Aorta (tissue), 5 donors: ENCODE measurements at places on chromosomes 1 and 21. TPM values are rescaled to one million over a fixed set of nuclear protein-coding genes. Genes with fewer than 3 reads are reported as not detected.

The RBP7 gene
- polyA plus RNA-seq = 35.1 TPM

The OR2L8 gene
- polyA plus RNA-seq = not detected

GRCh38 chr1:204338997-204339396 lies 20.7 kb downstream of the PLEKHA6 start:
- no peak for DNase-seq

DNA sequence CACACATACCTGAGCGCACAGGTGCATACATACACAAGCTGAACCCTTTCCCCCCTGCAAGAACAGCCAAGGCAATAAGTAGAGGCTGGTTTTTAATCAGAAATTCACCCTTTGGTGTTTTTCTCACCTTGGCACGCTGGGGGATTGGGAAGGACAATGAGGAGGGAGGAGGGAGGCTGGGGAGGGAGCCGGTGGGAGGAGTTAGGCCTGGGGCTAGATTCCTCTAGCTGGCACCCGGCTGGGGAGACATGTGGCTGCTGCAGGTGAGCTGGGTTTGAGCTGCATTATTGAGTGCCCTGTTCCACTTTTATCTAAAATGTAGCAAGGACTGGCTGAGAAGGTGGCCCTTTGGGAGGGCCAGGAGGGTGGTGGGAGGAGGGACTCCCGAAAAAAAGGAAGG lies 97.8 kb upstream of the CSF3R start:
- peak; percentile 40 for DNase-seq

The ESRRG gene
- not detected for polyA plus RNA-seq

GRCh38 chr1:12251442-12251841 lies 21.6 kb downstream of the VPS13D start:
- no peak for DNase-seq

GRCh38 chr1:2637442-2638145 lies 4.8 kb upstream of the MMEL1 start:
- no peak for DNase-seq

DNA sequence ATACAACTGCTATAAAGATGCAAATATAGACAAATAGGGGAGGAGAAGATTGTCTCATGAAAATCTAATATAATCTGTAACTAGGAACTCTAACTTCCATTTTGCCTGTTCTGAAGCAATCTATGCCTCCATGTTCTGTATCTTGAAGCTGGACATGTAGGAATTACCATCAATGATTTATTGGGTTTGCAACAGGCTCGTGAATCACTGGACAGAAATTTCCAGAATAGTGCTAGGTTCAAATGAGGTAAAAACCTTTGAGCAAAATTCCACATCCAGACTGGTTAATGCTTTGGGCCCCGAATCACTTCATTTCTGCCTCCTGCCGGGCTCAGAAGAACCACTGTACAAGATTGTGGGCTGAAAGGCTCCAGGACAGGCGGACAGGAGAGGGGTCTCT lies 110.7 kb upstream of the CTTNBP2NL start:
- no peak for DNase-seq

- peak; percentile 10 for DNase-seq
Observed at GRCh38 chr1:205245096-205245495, 17.4 kb downstream of the TMCC2 start.

DNA sequence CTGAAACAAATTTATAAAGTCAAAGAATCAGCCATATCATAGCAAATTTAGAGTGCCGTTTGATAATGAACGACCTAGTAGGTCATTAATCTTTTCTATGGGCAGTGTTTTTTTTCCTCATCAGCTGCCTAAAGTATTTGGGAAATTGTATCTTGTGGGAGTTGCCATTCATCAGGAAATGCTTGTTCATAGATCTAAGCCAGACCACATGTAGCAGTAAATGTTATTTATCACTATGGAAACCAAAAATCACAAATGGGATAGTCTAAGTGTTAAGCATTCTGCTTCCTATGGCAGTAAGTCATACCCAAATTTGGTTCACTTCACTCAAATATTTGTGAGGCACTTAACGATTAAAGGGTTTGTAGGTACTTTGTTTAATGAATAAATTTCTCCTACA lies 52.9 kb downstream of the LRRC8D start:
- DNase-seq = no peak

DNA sequence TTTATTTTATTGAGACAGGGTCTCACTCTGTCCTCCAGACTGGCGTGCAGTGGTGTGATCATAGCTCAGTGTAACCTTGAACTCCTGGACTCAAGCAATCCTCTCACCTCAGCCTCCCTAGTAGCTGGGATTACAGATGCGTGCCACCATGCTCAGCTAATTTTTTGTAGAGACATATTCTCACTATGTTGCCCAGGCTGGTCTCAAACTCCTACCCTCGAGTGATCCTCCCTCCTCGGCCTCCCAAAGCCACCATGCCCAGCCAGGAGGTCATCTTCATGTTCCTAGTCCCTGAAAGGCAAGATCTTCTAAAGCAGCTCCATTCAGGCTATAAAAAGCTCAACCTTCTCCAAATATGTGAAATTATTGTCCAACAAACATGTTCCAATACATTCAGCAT lies 53.9 kb downstream of the TOR1AIP2 start:
- no peak for DNase-seq

DNA sequence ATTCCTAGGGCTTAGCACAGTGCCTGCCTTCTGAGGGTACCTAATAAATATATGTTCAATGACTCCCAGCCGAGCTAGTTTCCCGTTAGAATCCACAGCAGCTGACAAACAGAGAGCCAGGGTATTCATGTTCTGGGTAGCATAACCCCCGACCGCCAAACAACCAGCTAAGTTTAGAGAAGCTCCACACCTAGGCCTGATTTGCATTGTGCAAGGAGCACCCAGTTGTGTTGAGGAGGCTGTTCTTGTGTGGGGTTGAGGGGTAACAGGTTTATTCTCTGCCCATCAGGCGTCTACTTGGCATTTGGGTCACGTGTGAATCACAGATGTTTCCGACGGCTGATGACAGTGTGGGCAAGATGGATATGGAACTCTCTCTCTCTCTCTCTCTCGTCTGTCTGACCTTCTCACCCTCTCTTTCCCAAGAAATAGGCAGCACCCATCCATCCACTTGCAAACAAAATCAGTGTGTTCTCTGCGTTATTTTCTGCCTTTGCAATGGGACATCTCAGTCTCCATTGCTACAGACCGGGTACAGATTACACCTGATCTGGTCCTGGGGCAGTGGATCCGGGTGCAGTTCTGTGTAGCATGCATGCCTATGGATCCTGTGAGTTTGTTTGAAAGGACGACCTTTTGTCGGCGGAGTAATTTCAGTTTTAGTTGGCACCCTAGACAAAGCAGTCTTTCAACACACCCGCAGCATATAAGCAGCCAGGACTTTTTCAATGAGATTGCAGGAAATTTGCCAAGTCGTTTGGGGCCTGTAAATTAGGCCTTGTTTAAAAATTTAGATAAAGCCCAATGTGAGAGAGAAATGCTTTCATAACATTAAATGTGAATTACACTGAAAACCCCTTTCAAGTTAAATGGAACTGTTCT lies 29.4 kb downstream of the KAZN start:
- no peak for DNase-seq

DNA sequence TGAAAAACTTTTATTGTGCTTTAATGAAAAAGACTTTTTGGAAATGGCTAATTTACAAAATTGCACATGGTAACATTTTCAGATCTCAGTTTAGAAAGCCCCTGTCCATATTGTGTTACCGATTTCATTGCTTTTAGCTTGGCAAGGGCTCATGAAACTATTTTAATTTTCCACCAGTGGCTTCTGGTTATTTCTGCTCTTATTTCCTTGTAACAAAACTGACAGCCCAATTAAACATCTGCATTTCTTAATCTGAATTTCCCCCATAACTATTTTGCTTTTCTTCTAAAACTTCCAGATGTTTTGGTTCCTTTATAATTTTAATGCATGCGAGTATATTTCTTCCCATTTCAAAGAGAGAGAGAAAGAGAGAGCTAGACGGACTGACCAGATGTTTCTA lies 264.8 kb downstream of the PTPRC start:
- no peak for DNase-seq

The DMBX1 gene
- not detected for polyA plus RNA-seq

DNA sequence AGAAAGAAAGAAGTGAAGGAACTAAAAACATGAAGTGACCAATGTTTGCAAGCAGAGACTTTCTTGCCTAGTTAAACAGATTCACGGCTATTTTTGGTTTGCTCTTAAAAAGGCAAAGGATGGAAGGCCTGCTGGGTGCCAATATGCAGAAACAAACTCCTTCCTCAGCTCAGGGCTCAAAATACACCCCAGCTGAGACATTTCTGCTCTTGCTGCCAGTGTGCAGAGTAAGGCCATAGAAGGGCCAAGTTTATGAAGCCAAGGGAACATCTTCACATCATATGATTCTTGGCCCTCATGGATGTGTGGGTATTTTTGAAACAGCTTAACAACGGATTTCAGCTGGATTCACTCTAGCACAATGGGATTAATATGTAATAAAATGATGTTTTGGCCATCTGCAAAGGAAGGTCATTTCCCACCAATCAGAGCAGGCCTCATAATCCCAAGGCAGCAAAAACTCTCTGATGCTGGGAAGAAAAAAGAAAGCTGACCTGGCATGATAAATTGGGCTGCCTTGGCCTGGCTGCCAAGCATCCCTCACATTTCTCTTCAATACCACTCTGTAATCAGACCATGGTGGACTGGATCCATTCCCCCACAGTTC lies 70.7 kb downstream of the CAPZB start:
- peak; percentile 61 for DNase-seq

The ZYG11A gene
- polyA plus RNA-seq = 0.13 TPM

The ABCA4 gene
- polyA plus RNA-seq = 0.25 TPM

- DNase-seq = no peak
Observed at GRCh38 chr21:41080485-41081121, 87.4 kb upstream of the BACE2 start.

DNA sequence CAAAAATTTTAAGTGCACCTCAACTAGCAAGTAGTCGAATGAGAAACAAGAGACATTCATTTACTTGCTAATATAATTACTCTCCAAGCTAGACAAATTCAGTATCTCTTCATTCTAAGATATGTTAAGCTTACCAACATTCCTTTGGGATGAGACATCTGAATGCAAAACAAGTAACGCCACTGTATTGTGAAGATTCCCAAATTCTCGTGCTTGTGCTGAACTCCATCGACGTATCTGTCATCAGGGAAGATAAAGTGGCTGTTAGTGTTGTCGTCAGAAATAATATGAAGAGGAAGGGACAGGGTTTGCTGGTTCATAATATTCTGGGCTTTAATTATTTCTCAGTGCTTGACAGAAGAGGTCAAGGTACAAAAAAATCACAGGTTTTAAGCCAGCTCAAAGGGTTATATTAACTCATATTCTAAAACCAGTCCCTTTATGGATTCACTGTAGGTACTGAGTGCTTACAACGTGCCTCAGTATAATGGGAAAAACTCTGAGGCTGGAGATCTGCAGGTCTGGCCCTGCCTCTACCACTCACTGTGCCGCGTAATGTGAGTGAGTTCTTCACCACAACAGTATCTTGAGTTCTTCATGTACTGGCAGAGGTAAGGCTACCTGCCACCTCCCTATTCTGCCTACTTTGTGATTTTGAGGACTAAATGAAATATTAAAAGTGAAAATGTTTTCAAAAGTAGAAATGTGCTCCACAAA lies 42.0 kb downstream of the PCSK9 start:
- DNase-seq = no peak

- no peak for DNase-seq
Observed at GRCh38 chr1:233448109-233448689, 120.7 kb downstream of the MAP3K21 start.

- no peak for DNase-seq
Observed at GRCh38 chr1:33848205-33848937, 15.5 kb upstream of the HMGB4 start.

The OR10Z1 gene
- polyA plus RNA-seq = not detected

- no peak for DNase-seq
Observed at GRCh38 chr1:184389446-184389845, 2.6 kb downstream of the C1orf21 start.

DNA sequence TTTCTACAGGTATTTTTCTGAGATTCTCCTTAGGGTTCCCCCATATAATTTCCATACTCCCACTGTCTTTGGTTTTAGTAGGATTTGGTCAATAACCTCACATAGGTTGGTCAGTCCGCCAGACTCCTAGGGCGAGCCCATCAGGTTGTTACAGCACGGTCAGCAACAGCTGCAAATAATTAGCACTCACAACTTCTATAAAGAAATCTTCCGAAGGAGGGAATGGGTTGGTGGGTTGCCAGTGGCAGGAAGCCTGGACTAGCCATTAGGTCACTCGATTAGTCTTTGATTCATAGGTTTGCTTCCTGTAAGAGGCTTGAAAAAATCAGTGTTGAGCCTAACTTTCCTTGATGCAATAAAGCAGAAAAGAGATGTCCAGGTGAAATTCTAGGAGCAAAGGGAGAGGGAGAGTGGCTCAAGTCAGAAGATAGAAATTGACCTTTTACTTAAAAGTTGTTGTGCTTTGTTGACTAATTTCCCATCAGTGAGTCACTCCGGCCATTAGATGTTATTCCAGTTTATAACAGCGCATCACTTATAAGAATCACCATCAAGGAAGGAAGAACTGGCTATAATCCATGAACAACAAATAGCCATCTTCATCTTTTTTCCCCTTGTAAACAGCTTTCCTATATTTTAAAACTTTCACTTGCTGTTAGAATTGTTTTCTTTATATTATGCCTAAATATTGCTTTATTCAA lies 88.3 kb downstream of the TPR start:
- DNase-seq = no peak

- no peak for DNase-seq
Observed at GRCh38 chr1:200211157-200211556, 183.6 kb downstream of the NR5A2 start.

The TMEM54 gene
- 25.3 TPM for polyA plus RNA-seq

DNA sequence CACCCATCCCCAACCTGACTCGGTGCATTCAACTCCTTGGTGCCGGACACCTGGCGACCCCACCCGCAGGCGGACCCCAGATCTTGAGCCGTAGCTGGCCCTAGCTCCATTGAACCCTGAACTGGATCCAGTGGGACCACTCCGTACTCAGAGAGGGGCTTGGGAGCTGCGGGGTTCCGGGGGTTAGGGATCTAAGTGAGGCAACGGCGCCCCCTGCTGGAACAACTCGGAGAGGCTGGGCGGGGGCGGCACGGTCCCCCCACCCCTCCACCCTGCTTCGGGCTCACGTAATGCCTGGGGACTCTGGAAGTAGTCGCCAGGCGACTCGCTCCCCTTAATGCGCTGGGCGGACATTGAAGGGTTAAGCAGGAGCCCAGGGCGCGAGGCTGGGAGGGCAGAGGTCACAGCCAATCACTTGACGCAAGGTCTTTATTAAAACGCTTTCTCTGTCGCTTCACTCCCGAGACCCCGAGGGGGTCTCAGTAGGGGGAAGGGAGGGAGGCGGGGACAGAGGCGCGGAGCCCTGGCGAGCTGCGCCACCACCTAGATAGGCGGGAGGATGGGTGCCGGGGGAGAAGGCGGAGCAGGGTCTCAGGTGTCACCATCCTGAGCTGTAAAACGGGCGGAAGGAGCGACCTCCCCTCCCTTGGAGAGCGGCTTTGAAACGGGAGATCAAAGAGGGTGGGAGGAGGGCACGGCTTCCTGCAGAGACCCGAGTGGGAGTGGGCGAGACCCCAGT lies 704 bp upstream of the CRABP2 start:
- DNase-seq = peak; percentile 92

- no peak for DNase-seq
Observed at GRCh38 chr21:37478794-37479193, 112.2 kb downstream of the DYRK1A start.

- no peak for DNase-seq
Observed at GRCh38 chr1:14094611-14095400, 394.8 kb downstream of the PRDM2 start.

GRCh38 chr1:157880621-157881020 lies 39.0 kb upstream of the CD5L start:
- DNase-seq = no peak

GRCh38 chr1:207808911-207809555 lies 57.2 kb downstream of the CD46 start:
- DNase-seq = no peak
